Midbrain (tissue), 1 donor: ENCODE measurements at places on chromosomes 3 and 15.

- no peak for DNase-seq
Measured at GRCh38 chr3:189304465-189305351, 132.9 kb downstream of the TPRG1 start.

GRCh38 chr3:142530296-142530695 lies 48.2 kb downstream of the ATR start:
- no peak for DNase-seq

- no peak for DNase-seq
Measured at GRCh38 chr15:39783244-39783820, 691 bp upstream of the FSIP1 start.

- DNase-seq: no peak
Measured at GRCh38 chr3:76735152-76735551, 304.7 kb upstream of the ROBO2 start.

- no peak for DNase-seq
Measured at GRCh38 chr3:96039632-96040031, 774.8 kb upstream of the EPHA6 start.

- DNase-seq: no peak
Measured at GRCh38 chr3:138799822-138800221, 34.9 kb downstream of the PIK3CB start.
